ENCODE measurements at places on chromosomes 3 and 15. TPM values are rescaled to one million over a fixed set of nuclear protein-coding genes. Genes with fewer than 3 reads are reported as not detected.

DNA sequence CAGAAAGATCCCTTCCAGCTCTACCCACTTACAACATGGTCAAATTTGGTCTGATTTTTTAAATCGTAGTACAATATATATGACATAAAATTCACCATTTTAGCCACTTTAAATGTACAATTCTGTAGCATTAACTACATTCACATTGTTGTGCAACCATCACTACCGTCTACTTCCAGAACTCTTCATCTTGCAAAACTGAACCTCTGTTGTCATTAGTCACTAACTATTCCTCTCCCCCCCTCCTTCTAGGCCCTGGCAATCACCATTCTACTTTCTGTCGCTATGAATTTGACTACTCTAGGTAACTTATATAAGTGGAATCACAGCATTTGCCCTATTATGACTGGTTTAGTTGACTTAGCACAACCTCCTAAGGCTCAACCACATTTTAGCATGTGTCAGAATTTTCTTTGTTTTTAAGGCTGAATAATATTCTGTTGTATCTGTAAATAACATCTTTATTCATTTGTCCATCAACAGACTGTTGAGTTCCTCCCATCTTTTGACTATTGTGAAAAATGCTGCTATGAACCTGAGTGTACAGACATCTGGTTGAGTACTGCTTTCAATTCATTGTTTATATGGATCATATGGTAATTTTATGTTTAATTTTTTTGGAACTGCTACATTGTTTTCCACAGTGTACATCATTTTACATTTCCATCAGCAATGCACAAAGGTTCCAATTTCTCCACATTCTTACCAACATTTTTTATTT, 35.5 kb upstream of the CCR2 start:
- no peak for DNase-seq

- no peak for DNase-seq
Measured at GRCh38 chr3:31573036-31573779, 40.5 kb downstream of the STT3B start.

DNA sequence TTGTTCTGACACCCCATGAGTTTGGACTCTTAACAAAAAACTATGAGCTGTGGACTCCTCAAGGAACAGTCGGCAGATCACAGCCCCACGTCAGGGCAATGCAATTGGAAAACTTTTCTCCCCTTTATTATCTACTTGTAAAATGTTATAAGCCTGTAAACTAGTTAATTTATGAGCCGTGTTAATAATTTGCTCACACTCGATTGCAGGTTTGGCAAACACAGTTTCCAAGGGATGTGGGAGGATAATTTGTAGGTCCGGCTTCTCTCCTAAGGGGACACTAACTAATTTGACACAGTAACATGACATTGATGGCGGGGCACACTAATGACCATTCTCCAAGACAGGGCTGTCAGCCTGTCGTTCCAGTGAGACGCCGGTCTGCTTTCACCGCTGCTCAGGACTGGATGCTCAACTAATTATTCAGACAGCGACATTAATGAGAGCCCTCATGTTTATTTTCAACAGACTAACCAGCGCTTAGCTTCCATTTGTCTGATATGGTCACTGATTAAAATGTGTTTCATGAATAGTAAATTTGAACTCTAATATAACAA, 222.1 kb downstream of the FOXP1 start:
- DNase-seq = no peak

DNA sequence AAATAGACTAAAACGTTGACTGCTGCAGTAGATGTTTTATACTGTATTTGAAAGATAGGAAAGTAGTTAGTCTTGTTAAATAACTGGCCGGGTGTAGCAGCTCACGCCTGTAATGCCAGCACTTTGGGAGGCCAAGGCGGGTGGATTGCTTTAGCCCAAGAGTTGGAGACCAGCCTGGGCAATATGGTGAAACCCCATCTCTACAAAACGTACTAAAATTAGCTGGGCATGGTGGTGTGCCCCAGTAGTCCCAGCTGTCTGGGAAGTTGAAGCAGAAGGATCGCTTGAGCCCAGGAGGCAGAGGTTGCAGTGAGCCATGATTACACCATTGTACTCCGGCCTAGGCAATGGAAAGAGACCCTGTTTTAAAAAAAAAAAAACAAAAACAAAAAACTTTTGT, 60.5 kb upstream of the ULK4 start:
- no peak for DNase-seq

- DNase-seq = peak; percentile 19
Measured at GRCh38 chr15:45023659-45024225, 747 bp downstream of the SORD start.

DNA sequence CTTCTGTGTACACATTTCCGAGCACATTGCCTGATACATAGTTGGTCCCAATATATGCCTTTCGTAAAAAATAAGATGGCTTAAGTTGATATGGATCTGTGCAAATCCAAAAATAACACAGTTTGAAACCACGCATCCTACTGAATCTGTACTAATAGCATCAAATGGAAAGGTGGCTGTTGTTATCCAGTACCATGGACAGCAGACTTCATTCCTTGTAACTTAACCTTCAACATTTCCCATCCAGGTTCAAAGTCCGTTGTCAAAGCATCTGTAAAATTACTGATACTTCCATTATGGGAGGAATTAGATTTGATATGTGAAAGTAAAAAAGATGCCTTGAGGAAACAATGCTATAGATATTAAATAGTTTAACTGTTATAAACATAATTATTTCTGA, 65.5 kb upstream of the C3orf49 start:
- DNase-seq = peak; percentile 34

DNA sequence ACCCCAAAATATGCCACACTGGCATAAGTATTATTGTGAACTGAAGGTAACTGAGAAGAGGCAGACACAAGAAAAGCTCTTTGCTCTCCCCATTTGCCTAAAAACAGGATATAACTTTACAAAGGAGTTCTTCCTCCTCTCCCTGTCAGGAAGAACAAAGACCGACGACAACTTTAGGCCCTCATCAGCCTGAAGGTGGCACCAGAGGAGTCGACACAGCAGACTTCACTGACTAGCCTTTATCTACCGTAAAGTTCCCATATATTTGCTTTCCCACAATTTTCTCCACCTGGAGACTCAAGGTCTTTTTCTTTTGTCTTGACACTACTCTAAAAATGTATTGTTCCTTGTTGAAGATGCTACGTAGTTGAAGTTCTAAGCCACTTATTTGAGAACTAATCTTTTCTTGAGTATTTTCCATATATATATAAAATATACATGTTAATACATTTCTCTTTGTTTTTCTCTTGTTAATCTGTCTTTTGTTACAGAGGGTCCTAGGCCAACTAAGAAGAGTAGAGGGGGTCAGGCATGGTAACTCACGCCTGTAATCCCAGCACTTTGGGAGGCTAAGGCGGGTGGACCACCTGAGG, 16.2 kb upstream of the XIRP1 start:
- peak; percentile 57 for DNase-seq

DNA sequence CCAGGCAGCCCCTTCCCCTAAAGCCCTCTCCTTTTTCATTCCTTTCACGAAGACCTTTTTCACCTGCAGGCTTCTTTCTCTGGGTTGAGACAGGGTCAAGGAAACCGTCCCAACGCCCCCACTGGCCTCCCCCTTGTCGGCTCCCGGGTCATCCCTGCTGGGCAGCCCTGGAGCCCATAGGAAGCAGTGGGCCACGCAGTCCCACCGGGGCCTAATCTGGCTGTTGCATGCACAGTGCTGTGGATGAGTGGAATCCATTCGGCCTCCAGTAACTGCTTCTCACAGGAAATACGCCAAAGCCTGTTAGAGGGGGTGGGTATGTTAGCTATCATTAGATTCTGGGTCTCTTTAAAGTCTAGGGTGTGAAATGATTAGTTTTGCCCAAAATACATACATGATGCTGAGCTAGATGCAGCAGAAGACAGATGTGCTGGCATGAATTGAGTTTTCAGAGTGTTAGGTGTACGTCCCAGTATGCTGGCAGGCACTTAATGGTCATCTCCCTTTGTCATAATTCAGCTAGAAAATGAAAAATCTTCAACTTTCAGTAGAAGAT, 16.6 kb downstream of the LYSMD4 start:
- DNase-seq = no peak

DNA sequence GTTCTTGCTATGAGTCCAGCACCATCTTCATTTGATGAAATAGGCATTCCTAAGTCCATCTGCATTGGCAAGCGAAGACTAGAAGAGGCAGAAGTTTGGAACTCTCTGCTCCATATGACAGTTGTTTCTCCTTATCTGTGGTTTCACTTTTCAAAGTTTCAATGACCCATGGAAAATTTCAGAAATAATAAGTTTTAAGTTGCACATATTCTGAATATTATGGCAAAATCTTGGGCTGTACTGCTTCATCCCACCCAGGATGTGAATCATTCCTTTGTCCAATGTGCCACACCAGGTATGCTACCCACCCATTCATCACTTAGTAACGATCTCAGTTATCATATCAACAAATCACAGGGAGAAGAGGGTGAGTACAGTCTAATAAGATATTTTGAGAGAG, 647.9 kb downstream of the GRM7 start:
- no peak for DNase-seq

ZKSCAN7 gene
- total RNA-seq = 13.2 TPM

SENP5 gene
- total RNA-seq = 41.3 TPM

MED12L gene
- total RNA-seq = 4.9 TPM

SLC7A14 gene
- 1.3 TPM for total RNA-seq
